Globus pallidus (tissue), 1 donor: ENCODE measurements at places on chromosomes 12 and 14.

GRCh38 chr12:80242321-80242720 is 143.0 kb downstream of the OTOGL start:
- no peak for DNase-seq

DNA sequence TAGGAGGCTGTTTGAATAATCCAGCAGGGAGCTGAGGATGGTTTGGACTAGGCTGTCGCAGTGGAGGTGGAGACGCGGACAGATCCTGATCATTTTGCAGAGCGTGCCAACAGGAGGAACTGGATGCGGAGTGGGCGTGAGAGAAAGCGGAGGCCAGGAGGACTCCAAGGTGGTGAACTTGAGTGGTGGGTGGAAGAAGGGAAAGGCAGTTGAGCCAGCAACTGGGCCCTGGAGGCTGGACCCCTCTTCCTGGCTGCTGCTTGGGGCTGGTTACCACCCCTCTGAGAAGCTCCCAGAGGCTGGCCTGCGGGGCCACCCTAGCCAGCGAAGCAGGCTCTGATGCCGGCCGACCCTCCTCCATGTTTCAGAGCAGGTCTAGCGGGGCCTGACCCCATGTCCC is 56.8 kb upstream of the KCNA1 start:
- DNase-seq = no peak

DNA sequence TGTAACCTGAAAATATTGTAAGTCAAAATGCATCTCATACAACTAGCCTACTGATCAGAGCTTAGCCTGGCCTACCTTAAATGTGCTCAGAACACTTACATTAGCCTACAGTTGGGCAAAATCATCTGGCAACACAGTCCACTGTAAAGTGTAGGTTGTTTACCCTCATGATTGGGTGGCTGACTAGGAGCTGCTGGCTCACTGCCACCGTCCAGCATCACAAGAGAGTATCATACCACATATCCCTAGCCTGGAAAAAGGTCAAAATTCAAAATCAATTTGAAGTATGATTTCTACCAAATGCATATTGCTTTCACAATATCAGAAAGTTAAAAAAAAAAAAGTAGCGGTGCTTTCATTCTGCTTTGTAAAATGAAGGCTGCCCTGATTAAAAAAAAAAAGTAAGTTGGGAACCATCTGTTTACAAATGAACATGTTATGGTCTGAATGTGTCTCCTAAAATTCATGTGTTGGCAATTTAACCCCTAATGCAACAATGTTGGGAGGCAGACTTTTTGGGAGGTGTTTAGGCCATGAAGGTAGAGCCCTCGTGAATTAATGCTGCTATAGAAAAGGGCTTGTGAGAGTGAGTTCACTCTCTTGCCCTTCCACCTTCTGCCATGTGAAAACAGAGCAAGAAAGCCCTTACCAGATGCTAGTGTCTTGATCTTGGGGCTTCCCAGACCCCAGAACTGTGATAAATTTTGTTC is 211.8 kb downstream of the PPM1H start:
- DNase-seq = no peak

DNA sequence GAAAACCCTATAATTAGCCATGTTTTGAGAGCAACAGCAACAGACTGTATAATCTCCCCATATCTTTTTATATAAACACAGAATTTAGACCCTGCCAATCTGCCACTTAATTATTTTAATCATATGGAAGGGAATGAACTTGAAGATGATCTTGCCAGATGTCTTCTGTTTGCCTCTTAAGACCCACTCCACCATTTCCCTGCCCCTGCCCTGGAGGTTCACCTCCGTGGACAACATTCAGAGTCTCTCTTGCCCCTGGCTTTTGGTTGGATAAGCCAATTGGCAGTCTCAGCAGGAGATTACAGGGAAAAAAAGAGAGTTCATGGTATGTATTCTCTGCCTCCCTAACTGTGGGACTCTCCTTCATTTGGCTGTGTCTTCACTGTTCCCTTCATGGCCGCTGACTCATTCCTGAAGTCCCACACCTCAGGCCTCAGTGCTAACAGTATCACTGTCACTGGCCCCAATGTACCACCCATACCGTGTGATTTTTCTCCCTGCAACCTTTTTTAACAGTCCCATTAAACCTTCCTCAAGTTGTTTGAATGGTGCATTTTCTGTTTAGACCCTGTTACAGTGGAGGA is 184.8 kb downstream of the PIK3C2G start:
- no peak for DNase-seq

GRCh38 chr12:110739488-110739887 is 3.2 kb downstream of the PPP1CC start:
- no peak for DNase-seq

DNA sequence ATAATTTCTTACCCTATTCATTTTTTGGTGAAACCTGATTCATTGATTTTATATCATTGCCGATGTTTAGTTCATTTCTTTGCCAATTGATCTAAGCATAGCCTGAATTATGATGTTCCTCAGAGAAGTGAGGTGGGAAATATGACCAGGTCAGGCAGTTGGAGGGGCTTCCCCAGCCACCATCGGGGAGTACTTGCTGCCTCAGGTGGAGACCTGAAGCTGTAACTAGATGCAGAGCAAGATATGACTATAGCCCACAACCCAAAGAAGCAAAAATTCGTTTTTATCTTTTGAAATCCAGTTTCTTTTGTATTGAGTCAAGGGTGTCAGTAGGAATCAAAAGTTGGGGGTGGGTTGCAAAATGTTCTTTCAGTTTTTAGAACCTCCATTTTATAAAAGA is 7.9 kb downstream of the PTGDR start:
- DNase-seq = no peak

DNA sequence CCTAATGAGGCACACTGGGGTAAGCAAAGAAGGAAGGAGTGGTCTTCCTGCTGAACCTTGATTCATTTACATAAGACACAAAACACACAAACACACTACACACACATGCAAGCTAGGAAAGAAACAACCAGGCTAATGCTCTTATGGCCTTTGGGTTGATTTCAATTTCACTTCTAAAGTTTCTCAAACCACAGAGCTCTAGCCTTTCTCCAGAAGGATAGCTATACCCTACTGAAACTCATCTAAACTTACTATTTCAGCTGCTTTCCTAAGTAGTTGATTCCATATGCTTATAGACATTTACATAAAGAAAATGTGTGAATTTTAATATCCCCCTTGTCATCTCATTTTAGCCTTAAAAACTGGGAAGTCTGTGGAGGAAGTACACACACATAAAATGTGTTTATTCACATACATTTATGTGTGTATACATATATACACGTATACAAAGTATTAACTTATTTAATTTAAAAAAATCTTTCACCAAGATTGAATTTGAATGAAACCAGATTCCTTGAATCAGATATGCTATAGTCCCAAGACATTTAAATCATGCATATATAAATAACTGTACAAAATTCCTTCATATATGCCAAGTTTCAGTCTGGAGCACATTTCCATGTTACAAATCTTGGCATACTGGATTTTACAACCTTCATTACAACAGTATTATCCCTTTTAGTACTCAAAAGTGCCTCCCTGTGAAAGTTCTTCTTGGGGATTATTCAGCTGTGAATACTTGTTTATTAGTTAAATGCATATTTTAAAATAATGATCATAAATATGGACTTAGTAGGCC is 231.8 kb upstream of the NPAS3 start:
- no peak for DNase-seq

GRCh38 chr14:54637270-54638134 is 70.6 kb downstream of the SAMD4A start:
- no peak for DNase-seq

DNA sequence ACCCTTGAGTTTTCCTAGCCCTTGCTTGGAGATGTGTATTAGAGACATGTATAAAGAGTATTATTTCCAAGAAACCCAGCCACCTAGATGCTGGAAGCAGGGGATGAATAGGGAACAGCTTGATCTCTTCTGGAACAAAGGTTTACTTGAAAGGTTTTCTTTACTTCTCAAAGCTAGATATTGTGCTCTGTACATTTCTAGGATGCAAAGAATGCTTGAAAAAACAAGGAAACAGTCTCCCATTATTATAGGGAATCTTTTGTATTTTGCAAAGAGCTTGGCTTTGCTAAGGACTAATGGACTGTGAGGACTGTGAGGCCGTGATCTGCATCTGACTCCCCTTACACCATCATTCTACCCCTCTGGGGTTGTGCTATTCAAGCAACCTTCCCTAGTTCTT is 77.9 kb downstream of the PRICKLE1 start:
- no peak for DNase-seq

GRCh38 chr12:1553987-1554982 is 40.1 kb downstream of the FBXL14 start:
- no peak for DNase-seq

DNA sequence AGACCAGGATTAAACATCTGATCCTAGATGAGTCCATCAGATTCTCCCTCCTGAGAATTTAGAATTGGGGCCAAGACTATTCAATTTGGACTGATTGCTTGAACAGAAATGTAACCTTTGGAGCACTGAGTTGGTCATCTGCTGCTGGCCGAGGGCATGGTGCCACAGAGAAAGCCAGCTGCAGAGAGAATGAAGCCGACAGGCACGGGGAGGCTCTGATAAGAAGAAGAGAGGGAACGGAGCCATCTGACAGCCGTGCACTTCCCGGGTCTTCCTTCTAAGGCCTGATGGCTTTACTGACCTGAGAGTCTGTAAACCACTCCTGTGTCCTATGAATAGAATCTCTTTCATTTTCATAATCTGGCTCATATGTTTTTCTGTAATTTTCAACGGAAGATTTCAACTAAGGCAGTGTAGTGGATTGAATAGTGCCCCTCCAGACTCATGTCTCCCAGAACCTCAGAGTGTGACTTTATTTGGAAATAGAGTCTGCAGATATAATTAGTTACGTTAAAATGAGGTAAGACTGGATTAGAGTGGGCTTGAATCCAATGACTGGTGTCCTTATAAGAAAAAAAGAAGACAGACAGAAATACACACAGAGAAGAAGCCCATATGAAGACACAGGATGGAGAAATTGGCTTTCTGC is 39.1 kb upstream of the FRS2 start:
- DNase-seq = peak; percentile 70

DNA sequence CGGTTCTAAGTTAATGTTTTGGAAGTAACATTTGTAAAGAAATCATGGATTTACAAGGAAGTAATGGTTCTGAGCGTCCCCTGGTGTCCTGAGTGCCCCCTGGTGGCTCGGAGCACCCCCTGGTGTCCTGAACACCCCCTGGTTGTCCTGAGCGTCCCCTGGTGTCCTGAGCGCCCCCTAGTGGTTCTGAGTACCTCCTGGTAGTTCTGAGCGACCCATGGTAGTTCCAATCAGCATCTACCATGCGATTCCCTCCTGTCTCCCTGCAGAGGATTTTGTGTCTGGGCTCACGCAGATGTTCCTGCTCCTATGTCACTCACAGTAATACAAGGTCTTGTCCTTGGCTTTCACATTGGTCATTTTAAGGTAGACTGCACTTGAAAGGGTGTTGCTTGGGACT is 1352.9 kb downstream of the TMEM121 start:
- no peak for DNase-seq

DNA sequence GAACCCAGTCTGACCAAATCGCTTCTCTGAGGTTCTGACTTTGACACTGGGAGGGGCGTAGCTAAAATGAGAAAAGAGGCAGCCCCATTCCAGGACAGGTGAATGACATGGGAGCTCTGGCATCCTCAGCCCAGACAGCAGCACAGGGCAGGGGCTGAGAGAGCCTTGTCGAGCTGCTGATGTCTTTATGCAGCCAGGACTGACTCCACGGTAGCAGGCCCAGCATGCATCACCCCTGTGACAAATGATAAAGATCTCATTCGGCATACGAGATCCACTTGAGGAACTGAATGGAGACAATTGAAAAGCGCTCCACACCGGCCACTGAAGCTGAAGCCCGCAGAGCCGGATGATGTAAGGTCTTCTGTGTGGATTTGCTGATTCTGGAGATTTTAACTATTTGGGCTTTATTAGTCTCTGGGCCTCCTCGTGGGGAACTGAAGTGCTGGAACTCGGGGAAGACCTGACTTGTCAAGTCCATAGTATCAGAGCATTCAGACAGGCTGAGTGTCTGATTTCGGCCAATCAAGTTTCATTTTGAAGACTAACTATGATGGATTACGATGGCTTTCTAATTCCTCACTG is 56.9 kb upstream of the MAP1LC3B2 start:
- no peak for DNase-seq

DNA sequence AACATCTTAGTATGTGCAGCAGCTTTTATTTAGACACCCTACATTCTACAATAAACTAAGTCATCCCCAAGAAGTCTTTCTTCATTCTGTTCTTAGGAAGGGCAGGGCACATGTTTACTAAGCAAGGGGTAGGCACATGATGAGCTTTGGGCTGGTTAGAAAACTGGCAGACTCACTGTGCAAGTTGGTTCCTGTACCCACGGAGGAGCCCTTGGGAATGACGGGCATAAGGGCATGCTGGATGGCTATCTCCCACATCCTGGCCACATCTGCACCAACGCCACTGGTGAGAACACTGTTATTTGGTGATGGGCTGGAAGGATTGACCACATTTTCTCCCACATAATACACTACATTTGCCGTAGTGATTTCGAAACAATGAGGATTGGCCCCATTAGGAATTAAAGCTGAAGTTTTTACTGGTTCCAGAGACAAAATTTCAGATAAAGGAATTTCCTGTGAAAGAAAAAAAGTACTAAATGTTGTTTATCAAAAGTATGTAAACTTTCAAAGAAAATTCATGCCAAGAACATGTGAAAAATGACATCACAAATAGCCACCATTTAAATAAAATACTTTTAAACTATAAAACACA is 297.0 kb downstream of the PRKD1 start:
- no peak for DNase-seq

DNA sequence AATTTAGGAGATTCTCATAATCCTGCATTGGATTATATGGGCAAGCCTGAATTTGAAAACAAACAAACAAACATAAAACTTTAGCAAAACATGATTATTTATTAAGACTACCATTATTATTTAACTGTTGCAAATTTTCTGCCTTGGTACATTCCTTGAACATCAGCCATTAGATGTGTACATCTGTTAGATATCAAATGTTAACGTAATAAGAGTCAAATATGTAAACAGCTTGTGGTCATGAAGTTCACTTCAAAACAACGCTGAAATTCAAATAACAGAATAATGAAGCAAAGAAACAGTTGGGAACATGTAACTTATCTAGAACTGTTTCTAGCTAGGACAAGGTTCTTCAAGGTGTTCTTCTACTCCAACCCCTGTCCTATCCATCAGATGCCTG is 14.3 kb upstream of the TMX1 start:
- no peak for DNase-seq

GRCh38 chr12:86621957-86622356 is 365.8 kb upstream of the MGAT4C start:
- DNase-seq = no peak

GRCh38 chr12:92912052-92912451 is 17.0 kb downstream of the EEA1 start:
- no peak for DNase-seq

- no peak for DNase-seq
Observed at GRCh38 chr12:99224237-99224636, 423.3 kb upstream of the GARIN6 start.

GRCh38 chr12:12613344-12613743 is 1.7 kb downstream of the CREBL2 start:
- peak; percentile 45 for DNase-seq

- no peak for DNase-seq
Observed at GRCh38 chr12:12465522-12465921, 97.1 kb downstream of the DUSP16 start.
